ENCODE measurements at places on chromosomes 4 and X. TPM values are rescaled to one million over a fixed set of nuclear protein-coding genes. Genes with fewer than 3 reads are reported as not detected.

NPNT gene
- not detected for total RNA-seq

SSX2B gene
- not detected for total RNA-seq

F8A1 gene
- 10.7 TPM for total RNA-seq

DOK7 gene
- total RNA-seq: 0.13 TPM

Measured in epithelial cell of alveolus of lung (primary cell).